NCI-H2171 (cell line): ENCODE measurements at places on chromosomes 7 and 10.

DNA sequence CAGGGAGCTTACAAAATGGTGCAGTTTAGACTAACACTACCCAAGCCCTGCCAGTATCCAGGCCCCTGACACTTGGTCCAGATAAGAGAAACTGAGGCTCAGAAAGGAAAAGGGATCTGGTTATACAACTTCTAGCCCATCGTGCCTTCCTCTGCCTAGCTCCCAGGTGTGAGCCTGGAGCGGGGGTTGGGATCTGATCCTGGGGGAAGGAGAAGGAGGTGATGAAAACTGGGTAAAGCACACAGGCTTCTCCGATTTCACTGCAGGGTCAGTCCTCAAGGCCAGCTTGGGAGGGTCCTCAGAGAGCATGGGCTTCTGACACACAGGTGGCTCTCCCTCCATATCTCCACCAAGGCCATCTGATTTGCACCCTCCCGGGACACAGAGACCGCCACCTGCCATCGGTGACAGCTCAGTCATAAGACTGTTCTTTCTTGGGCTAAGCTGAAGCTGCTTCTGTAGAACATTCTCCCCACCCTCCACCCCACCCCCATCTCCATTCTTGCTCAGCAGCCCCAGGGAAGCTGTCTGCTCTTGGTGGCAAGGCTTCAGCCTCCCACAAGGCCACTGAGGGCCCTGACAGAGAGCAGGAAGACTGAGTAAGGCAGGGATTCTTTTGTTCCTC lies 16.4 kb downstream of the SRRM3 start:
- no peak for DNase-seq

- DNase-seq = no peak
Observed at GRCh38 chr7:77831953-77832352, 33.4 kb downstream of the PHTF2 start.

DNA sequence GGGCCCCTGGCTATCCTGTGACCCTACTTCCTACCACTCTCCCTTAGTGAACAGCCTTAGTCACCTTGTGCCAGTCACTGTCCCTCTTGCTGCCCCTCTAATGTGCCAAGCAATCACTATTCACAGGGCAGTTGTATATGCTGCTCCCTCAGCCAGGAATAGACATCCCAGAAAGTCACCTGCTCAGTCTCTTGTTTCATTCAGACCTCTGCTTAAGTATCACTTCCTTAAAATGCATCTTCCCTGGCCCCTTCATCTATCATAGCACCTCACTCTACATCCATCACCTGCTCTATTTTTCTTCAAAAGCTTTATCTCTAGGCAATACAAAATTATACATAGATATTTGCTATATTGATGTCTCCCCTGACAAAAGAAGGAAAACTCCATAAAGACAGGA lies 328.4 kb upstream of the NFE2L3 start:
- DNase-seq = no peak

- DNase-seq = no peak
Observed at GRCh38 chr10:21330628-21331020, 194.9 kb downstream of the SKIDA1 start.

GRCh38 chr10:74854610-74855009 lies 28.2 kb downstream of the KAT6B start:
- DNase-seq = no peak

- DNase-seq = no peak
Observed at GRCh38 chr7:35430547-35431153, 176.8 kb upstream of the TBX20 start.

- DNase-seq = no peak
Observed at GRCh38 chr10:48623009-48623408, 18.1 kb upstream of the ARHGAP22 start.
